ENCODE measurements at places on chromosomes 6 and 20.
A peak's percentile ranks its signal among the peaks of the same experiment; 100 is the strongest.

DNA sequence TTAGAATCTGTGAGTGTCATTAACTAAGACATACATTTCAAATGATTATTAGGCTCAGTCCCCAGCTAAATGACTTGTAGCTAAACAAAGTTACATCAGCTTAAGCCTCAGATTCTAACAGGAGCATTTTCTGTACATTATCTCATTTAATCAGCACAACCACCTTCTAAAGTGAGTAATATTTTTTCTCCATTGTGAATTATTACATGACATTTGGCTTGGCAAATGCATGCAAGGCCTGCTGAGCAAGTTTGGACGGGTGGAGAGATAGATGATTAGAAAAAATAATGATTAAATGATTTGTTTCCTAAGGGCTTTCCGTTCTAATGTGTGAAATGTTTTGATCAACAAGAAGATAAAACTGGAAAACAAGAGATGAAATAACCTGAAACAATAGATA lies 20.7 kb downstream of the DCBLD1 start:
- DNase-seq = no peak

GRCh38 chr6:155222506-155222905 lies 41.3 kb upstream of the CLDN20 start:
- no peak for DNase-seq

GRCh38 chr6:47276377-47276776 lies 33.3 kb downstream of the TNFRSF21 start:
- DNase-seq = no peak

GRCh38 chr20:23459461-23460150 lies 6.9 kb upstream of the CST11 start:
- DNase-seq = no peak

DNA sequence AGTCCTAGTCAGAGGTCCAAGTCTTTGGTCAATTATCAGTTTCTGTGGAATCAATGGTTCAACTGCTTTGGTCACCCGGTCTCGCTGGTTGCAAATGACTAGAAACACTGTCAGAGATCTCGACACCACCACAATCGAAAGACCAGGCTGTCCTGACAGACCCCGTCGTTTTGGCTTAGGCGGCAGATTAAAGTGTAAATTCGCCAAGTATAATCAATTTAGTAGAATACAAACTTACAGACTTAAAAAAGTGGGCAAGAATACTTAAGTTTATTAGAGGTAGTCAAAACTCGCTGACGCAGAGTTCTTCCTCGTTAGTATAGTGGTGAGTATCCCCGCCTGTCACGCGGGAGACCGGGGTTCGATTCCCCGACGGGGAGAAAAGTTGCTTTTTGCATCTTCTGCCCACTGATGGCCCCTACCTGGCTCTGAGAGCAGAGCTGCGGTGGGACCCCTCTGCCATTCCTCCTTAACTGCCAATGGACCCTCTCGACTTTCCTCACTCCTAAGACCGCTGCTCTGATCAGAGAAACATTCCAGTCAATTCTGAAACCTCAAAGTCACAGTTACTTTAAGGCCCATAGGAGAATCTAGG lies 30.6 kb upstream of the ZNF184 start:
- no peak for DNase-seq

DNA sequence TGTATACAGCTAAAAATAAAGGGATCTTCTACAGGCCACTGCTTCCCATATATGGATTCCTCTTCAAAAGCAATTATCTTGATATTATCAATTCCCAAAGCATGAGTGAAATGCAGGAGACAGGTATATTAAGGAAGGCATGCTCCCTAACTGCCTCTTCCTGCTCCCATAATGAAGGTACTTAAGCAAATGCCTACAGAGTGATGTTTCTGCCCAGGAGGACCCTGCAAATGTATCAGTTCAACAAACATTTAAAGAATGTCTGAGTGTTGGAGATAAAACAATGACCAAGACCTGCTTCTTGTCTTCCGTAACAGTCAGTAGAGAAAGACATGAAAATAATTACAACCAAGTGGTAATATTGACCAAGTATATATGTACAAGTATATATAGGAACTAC lies 4.2 kb downstream of the UBE2J1 start:
- DNase-seq = no peak

GRCh38 chr6:41850861-41851260 lies 44.3 kb downstream of the USP49 start:
- DNase-seq = no peak

DNA sequence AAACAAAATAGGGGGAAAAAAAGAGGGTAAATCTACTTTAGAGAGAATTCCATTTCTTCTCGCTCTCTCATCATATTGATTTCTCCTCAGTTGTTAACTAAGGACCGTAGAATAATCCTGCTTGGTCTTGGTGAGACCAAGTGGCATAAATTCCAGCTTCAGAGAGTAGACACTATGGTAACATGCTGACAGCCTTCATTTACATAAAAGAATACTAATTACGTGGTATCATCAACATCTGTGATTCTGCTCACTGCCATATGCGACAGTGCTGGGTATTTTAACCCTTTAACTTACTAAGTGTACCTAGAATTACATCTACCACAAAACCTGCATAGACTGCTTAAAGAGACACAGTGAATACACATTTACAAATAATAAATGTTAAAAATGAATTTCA lies 27.1 kb downstream of the TOMM6 start:
- DNase-seq = no peak

- DNase-seq = no peak
Observed at GRCh38 chr6:109397020-109397419, 14.8 kb upstream of the CD164 start.

DNA sequence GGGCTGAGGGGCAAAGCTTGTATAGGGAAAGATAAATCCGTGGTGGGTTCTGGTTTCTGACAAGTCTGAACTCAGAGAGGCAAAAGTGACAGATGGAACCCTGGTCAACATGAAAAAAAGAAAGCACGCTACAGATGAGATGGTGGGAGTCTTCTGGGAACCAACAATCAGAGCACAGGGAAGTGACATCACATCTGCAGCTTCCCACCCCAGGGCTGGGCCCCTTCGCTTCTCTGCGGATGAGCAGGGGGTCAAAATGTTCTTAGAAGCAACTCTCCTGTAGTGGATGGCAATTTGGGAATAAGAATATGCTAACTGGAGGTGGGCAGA lies 129.2 kb upstream of the AKAP12 start:
- DNase-seq = no peak

DNA sequence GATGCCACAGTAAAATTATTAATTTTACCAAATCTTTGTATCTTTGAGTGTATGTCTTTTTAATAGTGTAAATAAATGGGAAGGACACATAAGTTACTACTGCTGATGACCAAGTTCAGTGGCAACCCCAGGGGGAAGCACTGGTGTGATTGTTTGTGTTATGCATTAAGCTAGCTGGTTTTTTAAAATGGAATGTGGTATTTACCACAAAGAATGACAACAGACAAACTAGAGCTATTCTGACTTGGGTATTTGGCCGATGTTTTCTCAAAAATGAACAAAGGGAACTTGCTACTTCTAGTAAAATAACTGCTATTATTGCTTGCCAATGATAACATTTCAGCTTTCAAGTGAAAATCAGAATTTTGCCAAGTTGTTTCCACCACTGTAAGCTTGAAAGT lies 2.9 kb downstream of the FNDC1 start:
- DNase-seq = no peak

- DNase-seq = no peak
Observed at GRCh38 chr6:54248319-54248718, 59.9 kb upstream of the TINAG start.

DNA sequence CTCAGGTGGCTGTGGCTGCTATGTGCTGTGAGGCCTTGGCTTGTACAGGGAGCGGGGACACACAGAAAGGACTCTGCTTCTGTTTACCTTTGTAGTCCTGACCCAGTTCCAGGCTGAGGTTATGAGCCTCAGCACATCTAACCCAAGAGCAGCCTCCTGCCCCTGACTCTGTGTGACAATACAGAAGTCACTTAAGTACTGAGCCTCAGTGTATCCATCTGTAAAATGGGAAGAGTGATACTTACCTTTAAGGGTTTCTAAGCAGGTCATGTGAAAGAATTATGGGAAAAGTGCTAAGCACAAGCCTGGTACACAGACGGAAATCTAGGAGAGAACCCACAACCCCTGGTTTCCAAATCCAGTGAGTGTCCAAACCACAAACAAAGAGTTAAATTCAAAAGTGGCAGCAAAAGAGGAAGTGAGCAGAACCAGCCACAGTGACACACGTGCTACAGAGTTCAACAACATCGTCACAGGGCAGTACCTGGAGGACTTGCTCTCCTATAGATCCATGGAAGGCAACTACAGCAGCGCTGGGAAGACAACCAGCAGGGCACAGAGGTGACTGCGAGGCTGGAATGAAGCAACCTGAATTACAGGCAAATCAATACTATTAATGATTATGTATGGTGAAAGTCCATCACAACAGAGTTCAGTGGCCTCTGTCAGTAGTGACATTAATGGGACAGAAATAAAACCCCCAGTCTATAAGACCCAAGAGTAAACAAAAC lies 12.5 kb downstream of the TRIM26 start:
- no peak for DNase-seq

GRCh38 chr6:80940976-80941375 lies 811.5 kb downstream of the TENT5A start:
- no peak for DNase-seq

GRCh38 chr6:161211380-161212035 lies 62.4 kb downstream of the AGPAT4 start:
- DNase-seq = no peak

GRCh38 chr20:41452226-41452625 lies 85.6 kb upstream of the EMILIN3 start:
- no peak for DNase-seq

DNA sequence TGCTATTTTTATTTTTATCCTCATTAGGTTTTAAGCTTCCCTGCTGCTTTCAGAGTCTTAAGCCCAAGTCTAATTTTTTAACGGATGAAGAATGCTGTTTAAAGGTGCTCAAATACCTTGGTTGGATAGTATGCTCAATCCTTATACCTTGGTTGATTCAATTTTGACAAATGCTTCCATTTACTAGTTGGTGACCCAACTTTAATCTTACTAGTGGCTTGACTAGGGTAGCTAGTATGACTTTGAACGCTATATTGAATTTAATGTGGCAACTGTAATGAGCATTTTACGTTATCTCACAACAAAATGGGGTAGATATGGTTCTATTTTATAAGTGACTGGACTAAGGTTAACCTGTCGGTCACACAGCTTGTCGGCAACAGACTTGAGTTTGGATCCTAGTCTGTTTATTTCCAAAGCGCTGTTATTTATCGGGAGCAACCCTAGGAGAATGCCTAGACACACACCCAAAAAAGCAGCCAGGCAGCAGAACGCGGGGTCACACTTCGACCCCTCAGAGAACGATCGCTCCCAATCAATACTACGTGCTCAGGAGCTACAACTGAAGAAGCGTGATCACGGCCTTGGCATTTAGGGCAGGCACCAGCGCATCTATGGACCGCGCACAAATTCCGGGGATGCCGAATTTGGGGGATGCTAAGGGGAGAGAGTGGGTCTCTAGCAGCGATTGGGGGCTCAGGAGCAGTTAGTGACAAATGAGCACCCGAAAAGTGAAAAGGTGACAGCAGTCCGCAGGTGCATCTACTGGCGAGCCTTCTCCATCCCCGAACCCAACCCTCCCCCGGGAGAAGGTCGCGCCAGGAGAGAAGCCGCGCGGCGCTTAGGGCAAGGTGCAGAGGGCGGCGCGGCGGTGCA lies 586 bp upstream of the ALDH5A1 start:
- no peak for DNase-seq

GRCh38 chr6:121951918-121952379 lies 447.5 kb upstream of the HSF2 start:
- DNase-seq = no peak

GRCh38 chr6:148693882-148694484 lies 52.8 kb upstream of the UST start:
- no peak for DNase-seq

- DNase-seq = no peak
Observed at GRCh38 chr6:55643861-55644260, 64.9 kb upstream of the HMGCLL1 start.

- DNase-seq = peak; percentile 53
Observed at GRCh38 chr20:19830211-19830785, 72.2 kb downstream of the RIN2 start.

DNA sequence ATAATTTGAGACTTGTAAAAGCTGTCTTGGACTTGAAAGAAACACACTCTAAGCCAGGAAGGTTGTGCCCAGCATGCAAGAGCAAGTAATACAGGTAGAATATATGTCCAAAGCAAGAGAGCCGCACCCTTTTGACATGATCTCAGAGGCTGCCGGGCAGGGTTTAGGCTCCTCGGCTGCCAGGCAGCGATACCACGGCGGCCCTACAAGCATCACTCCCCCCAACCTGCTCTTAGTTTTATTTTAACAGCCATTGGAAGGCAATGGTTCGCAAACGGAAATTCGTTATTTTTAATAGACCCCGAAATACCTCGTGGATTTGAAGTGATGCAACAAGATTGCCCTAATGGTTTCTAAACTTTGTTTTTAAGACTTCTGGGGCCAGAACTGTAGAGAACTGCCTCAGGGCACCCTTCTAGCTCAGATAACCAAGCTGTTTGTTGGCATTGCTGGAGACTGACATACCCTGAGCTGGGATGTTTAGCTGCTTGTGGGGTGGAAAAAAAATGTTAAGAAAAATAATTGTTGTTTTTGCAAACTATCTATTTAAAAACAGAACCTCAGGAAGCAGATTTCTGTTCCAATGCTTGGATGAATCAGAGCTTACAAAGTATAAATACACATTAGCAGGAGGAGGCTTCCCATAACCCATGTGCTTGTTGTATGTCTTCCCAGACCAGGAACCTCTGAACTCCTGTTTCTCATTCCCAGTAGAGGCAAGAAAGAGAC lies 39.0 kb downstream of the JAG1 start:
- DNase-seq = no peak

GRCh38 chr6:31353384-31353945 lies 3.5 kb downstream of the HLA-B start:
- no peak for DNase-seq

GRCh38 chr20:54197621-54198604 lies 10.0 kb upstream of the PFDN4 start:
- DNase-seq = peak; percentile 83

- no peak for DNase-seq
Observed at GRCh38 chr6:111973927-111974639, 79.8 kb upstream of the CCN6 start.

DNA sequence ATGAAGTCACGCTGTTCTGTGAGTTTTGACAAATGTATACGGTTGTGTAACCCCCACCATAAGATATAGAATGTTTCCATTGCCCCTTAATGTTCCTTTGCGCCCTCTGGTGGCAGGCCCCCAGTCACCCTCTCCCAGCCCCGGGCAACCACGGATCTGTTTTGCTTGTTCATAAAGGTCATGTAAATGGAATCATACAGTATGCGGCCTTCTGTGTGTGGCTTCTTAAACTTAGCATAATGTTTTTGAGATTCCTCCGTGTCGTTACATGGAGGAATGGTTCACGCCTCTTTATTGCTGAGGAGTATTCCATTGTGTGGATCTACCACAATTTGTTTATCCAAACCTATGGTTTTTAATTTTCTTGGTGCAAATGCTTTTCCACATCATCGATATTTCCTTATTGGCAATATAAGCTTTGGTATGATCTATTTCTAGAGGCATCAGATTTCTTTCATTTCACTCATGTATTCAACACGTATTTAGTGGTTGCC lies 28.4 kb downstream of the LYRM2 start:
- peak; percentile 49 for DNase-seq

- DNase-seq = no peak
Observed at GRCh38 chr6:90293319-90293953, 3.2 kb downstream of the BACH2 start.

- no peak for DNase-seq
Observed at GRCh38 chr6:146017672-146018071, 11.2 kb upstream of the GRM1 start.
